ENCODE measurements at places on chromosomes 1 and 21.

DNA sequence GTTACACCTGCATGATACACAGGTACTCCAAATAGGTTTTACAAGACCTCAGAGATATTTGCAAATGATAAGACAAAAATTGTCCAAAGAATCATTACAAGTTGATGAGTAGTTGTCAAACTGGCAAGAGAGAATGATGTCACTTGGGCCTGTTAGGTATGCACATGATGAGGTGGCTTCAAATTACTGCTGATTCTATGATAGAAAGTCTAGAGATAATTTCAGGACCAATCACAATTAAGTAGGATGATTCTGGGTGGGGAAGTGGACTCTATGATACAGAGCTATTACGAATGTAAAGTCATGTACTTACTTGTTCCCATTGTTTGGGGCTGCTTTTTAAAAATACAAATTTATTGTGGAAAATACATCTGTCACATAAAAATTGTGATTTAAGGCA is 5.2 kb upstream of the SPRR1B start:
- no peak for DNase-seq

GRCh38 chr1:21255284-21255942 is 34.9 kb downstream of the ECE1 start:
- DNase-seq: peak; percentile 87

DNA sequence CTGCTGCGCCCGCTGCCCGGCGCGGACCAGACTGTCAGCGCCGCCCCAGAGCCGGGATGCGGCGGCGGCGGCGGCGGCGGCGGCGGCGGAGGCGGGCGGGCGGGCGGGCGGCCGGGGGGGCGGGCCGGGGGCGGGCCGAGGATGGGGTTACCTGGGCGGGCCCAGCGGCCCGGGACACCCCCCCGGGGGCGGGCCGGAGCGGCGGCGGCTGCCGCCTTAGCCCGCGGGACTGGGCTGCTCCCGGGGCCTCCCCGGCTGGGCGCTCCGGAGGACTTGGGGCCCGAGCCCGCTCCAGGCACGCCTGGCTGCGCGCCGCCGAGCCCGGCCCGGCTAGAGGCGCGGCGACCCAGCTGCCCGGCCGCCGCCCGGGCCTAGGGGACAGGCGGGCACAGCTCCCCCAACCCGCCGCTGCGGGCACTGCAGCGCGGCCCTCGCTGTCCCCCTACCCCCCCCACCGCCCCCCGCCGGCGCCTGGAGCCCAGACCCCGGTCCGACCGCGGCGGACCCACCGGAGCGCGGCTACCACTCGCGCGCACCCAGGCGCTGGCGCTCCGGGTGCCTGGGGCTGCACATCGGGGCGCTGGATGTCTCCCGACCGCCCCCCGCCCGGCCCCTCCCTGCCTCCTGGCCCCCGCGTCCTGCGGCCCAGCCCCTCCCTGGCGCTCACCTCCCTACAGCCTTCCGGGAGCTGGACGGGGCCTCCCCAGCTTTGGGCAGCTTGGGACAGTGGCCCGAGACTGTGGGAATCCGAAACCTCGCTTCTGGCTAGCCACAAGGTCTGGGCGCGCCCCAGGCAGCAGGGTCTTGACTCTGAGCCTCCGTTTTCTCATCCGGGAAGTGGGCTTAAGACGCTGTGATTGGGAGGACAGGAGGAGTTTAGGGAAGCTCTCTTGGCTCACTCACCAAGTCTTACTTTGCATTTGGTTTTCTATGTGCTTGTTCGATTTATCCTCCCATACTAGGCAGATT is at the start of gene WNT4:
WNT4 (minus strand) TSS at position 33 of the 969 bp plus-strand sequence. CDS start 175 bp downstream, outside the sequence.
- DNase-seq: peak; percentile 40

GRCh38 chr1:230337266-230337665 is 88.9 kb downstream of the PGBD5 start:
- DNase-seq: no peak

GRCh38 chr1:119492763-119493162 is 14.2 kb upstream of the HSD3B1 start:
- DNase-seq: no peak

- no peak for DNase-seq
Measured at GRCh38 chr1:245946905-245947304, 560.2 kb downstream of the SMYD3 start.
